Activated CD8-positive, alpha-beta T cell treated with anti-CD3 and anti-CD28 coated beads, Interleukin-2, amount 10 ng/mL, durations not matched to agents 7 days and 5 days (primary cell): ENCODE measurements at places on chromosomes 2 and 18.

DNA sequence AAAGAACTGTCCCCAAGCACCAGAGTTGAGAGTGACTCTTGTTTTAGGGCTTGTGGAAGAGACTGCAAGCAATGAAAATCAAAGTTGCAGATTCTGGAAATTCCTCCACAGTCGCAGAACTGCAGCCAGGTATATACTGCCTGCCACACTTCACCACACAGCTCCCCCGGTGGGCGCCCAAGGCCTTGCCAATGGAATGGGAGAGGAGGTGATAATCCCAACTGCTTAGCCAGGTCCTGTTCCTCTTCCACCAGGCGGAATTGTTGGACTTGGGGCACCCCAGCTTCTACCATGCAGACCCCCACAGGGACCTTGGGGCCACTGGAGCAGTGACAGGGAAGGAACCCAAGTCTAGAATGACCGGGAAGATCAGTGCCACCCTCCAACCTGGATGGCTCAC lies 4.8 kb upstream of the PDIA6 start:
- no peak overlapping the region for H3K27ac ChIP-seq
- peaks cover 3% of the 10 kb centered on the region for H3K4me1 ChIP-seq
- H3K4me3 ChIP-seq, result no peak overlapping the region
- peaks cover 35% of the 10 kb centered on the region for H3K27me3 ChIP-seq
- no peaks in the 10 kb centered on the region for H3K36me3 ChIP-seq
- no peak for DNase-seq

GRCh38 chr18:73835656-73836364 lies 311.8 kb downstream of the FBXO15 start:
- no peaks in the 10 kb centered on the region for H3K4me1 ChIP-seq
- H3K36me3 ChIP-seq, result no peaks in the 10 kb centered on the region
- DNase-seq, result no peak
- no peak overlapping the region for H3K4me3 ChIP-seq
- no peaks in the 10 kb centered on the region for H3K27me3 ChIP-seq

DNA sequence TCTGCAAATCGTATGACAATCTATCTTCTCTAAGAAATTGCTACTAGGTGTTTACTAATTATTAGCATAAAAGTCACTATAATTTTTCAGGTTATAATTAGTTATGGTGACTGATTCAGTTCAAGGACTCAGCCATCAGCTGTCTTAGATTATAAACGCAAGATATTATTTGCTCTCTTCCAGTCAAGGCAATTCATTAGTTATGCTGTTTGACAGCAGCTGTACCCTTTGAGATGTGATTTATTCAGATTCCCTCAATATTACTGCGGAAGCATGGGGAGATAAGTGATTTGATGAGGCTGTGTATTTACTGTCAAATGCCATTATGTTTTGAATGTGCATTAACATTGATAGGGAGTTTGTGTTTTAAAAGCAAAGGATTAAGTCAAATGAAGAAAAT lies 558.9 kb upstream of the FSIP2 start:
- no peaks in the 10 kb centered on the region for H3K36me3 ChIP-seq
- DNase-seq, result no peak
- H3K27me3 ChIP-seq, result no peaks in the 10 kb centered on the region
- no peaks in the 10 kb centered on the region for H3K4me1 ChIP-seq
- no peak overlapping the region for H3K27ac ChIP-seq

- no peak overlapping the region for H3K4me3 ChIP-seq
- no peak for DNase-seq
- peaks cover 7% of the 10 kb centered on the region for H3K4me1 ChIP-seq
Measured at GRCh38 chr2:11678306-11678960, 8.4 kb upstream of the NTSR2 start.

- no peak overlapping the region for H3K27ac ChIP-seq
- H3K4me1 ChIP-seq, result no peaks in the 10 kb centered on the region
- H3K27me3 ChIP-seq, result no peaks in the 10 kb centered on the region
Measured at GRCh38 chr18:56358608-56359280, 279.6 kb downstream of the TXNL1 start.

DNA sequence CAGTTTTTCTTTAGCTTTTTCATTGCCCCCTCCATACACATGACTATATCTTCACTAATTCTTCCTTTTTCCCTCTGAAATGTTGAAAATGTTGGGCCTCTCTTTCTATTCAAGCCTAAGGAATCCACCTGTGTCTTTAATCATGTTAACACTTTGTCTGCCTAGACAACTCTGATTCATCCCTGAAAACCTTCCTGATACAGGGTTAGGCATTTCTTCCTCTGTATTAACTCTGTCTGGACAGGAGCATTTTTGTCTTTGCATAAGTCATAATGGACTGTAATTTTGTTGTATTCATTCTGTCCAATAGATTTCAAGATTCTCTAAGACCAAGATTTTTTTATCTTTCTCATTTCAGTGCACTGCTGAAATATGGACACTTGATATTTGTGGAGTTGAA lies 297.3 kb downstream of the IKZF2 start:
- H3K27me3 ChIP-seq, result no peaks in the 10 kb centered on the region
- peaks cover 4% of the 10 kb centered on the region for H3K4me1 ChIP-seq
- H3K36me3 ChIP-seq, result peaks cover 2% of the 10 kb centered on the region
- no peak for DNase-seq
- no peak overlapping the region for H3K27ac ChIP-seq

GRCh38 chr2:191501561-191502168 lies 176.3 kb upstream of the NABP1 start:
- no peak overlapping the region for H3K27ac ChIP-seq
- H3K36me3 ChIP-seq, result no peaks in the 10 kb centered on the region
- no peaks in the 10 kb centered on the region for H3K4me1 ChIP-seq
- no peak overlapping the region for H3K4me3 ChIP-seq
- peaks cover 8% of the 10 kb centered on the region for H3K27me3 ChIP-seq
- DNase-seq, result no peak

DNA sequence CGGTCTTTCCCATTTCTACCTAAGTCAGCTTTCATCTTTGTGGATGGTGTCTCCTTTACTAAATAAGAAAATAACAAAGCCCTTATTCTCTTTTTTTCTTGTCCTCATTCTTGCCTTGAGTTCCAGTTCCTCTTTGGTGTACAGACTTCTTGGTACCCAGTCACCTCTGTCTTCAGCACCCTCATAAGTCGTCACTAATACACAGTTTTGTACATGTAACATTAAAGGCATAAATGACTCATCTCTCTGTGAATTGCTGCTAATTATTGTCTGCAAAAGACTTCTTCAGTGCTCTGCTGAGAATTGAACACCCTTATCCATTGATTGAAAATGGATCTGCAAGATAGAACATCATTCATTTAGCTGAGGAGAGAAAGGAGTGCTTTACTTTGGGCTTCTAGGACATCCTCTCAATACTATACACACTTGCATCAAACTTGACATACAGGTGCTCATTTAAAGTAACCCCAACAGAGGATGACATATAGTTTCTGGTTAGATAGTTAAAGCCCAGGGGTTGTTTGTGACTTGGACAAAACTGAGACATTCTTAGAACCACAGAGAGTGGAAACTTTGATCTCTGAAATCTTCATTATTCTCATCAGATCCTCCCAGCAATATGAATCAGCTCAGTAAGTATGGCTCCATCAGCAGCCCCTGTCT lies 97.0 kb downstream of the XRCC5 start:
- H3K4me1 ChIP-seq, result peaks cover 10% of the 10 kb centered on the region
- no peak overlapping the region for H3K4me3 ChIP-seq
- DNase-seq, result no peak
- H3K36me3 ChIP-seq, result peaks cover 79% of the 10 kb centered on the region

DNA sequence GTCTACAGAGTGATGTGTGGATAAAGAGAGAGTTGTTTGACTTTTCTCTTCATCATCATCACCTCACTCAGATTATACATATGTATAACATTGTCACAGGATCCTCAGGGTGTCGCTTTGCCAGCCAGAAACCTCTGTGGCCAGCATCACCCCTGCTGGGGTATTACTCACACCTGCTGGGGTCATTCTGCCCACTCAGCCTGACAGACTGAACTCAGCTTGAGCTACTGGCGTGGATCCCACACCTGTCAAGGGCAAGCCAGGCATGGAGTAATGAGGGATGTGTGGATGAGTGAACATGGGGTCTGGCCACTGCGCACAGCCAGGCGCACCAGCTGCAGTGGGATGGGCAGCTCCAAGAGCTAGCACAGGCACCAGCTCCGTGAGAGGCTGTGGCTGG lies 870.6 kb downstream of the CBLN2 start:
- H3K4me1 ChIP-seq, result no peaks in the 10 kb centered on the region
- H3K27ac ChIP-seq, result no peak overlapping the region
- H3K27me3 ChIP-seq, result no peaks in the 10 kb centered on the region
- no peak overlapping the region for H3K4me3 ChIP-seq
- no peak for DNase-seq

GRCh38 chr2:132584976-132585817 lies 84.8 kb downstream of the LYPD1 start:
- DNase-seq, result no peak
- H3K4me3 ChIP-seq, result no peak overlapping the region
- no peaks in the 10 kb centered on the region for H3K36me3 ChIP-seq
